ENCODE measurements at places on chromosomes 5 and 9.

- no peak for DNase-seq
Observed at GRCh38 chr9:21608200-21608599, 126.1 kb upstream of the IFNE start.

DNA sequence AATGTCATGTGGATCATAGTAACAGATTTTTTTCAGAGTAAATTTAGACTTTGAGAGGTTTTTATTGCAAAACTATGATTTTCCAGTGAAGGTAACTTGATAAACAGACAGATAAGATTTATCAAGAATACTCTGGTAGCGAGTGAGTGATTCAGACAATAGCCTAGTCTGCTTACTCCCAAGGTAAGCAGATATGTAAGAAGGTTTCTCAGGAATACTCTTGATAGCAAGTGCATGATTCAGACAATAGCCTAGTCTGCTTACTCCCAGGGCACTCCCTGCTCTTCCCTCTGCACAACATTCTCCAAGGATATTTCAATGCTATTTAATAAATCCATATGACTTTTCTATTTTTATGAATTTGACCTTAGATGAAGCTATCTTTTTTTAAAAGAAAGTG is 1881.5 kb downstream of the EFNA5 start:
- no peak for DNase-seq

- DNase-seq = no peak
Observed at GRCh38 chr5:151926188-151926587, 1.5 kb upstream of the GLRA1 start.

- DNase-seq = no peak
Observed at GRCh38 chr5:37478121-37478894, 99.2 kb downstream of the WDR70 start.

GRCh38 chr5:154858972-154859871 is 795 bp downstream of the CNOT8 start:
- DNase-seq = no peak

GRCh38 chr5:54996466-54996865 is 11.1 kb upstream of the ESM1 start:
- DNase-seq = no peak

- no peak for DNase-seq
Observed at GRCh38 chr5:6108981-6109825, 269.1 kb downstream of the MED10 start.

DNA sequence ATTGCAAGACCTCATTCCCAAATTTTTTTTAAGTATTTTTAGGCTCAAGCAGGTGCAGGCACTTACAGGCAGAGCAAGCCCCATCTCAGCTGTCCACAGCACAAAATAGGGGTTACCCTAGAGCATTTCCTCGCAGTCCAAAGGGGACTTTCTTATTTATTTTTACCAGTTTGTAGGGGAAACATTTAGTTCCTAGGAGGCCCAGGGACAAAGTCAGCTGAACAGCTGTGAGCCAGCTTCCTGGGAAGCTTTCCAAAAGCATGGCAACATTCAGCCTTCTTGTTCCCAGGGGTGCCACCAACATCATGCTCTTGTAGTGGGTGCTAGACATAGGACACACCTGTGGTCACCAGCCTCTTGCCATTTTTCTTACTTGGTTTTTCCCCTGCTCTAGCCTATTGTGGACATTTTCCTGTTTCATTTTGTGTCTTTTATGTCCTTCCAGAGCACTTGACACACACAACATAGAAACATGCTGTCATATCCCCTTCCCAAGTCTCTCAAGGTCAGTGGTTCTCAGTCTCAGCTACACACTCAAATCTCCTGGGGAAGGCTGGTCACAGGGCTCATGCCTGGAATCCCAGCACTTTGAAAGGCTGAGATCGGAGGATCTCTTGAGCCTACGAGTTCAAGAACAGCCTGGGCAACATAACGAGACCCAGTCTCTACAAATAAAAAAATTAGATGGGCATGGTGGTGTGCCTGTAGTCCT is 38.2 kb downstream of the HAVCR1 start:
- DNase-seq = no peak

DNA sequence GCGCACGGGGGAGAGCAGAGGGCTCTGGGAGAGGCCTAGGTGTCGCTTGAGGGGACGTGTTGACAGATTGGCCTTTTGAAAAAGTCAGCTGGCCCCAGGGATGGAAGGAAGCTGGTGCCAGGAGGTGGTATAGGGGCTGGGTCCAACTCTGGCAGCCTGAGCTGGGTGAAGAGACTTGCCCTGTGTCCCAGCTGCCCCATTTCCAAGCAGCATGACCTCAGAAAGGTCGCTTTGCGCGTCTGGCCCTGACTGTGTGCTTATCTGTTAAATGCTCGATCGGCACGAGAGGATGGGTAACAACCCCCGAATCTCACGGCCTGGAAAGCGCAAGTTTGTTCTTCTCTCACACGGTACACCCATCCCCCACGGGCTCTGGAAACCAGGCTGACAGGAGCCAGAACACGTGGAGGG is 31.2 kb upstream of the LAMC3 start:
- DNase-seq = no peak

DNA sequence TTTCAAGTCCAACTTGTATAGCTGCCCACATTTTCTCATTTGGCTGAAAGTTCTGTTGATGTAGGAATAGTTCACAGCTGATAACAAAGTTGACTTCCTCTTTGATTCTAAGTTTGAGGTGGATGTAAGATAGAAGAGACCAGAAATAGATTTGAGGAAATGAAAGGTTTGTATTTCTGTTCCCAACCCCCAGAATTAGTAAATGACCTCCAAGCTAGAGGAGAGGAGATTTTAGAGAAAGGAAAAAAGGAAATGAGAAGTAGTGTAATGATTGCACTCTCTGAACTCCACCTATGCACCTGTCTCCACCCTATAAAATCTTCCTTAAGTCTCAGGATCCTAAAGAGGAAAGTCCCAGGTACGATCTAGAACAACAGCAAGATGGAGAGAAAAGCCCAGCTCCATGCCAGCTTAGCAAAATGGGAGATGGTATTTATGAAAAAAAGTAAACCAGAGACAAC is 130.4 kb upstream of the POC5 start:
- DNase-seq = no peak

DNA sequence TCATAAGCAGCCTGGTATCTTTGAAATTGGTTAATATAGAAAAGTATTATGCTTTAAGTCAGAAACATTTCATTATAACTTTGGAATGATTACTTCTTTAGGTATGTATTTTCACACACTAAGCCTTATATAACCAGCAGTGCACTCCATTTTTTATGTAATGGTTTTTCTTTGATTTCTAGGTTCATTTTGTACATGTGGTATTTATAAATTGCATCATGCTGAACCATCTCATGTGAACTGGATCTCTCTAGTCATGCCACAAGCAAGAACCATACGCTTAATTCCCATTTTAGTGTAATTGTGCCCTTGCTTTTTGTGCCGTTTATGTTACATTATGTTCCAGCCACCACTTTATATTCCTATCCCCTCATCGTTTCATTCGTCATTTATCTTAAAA is 38.6 kb upstream of the SRP19 start:
- no peak for DNase-seq

GRCh38 chr5:109619021-109619460 is 70.7 kb upstream of the MAN2A1 start:
- no peak for DNase-seq

DNA sequence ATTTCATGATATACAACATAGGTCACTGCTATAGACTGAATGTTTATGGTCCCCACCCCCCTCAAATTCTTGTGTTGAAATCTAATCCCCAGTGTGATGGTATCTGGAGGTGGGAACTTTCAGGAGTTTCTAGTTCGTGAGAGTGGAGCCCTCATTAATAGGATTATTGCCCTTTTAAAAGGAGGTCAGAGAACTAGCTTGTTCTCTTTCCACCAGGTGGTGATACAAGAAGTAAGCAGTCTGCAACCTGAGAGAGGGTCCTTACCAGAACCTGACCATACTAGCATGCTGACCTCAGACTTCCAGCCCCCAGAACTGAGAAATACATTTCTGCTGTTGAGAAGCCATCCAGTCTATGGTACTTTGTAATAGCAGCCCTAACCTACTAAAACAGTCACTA is 33.3 kb downstream of the TMEM161B start:
- no peak for DNase-seq

- DNase-seq = no peak
Observed at GRCh38 chr9:105079457-105079856, 151.5 kb upstream of the ABCA1 start.

DNA sequence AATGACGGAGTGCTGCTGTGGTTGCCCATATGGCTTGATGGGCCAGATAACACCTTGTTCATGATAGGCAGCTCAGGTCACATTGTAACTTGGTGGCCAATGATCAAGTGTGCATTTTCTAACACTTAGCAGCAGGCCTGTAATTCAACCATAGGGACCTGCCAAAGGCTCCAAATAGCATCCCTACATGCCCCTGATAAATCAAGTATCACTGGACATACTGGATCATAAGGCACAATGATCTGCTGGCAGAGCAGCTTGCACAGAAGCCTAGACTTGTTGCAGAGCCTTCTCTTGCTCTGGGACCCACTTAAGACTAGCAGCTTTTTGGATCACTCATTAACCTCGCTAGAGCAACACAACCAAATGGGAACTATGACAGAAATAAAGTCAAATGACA is 46.0 kb upstream of the ISOC1 start:
- no peak for DNase-seq

DNA sequence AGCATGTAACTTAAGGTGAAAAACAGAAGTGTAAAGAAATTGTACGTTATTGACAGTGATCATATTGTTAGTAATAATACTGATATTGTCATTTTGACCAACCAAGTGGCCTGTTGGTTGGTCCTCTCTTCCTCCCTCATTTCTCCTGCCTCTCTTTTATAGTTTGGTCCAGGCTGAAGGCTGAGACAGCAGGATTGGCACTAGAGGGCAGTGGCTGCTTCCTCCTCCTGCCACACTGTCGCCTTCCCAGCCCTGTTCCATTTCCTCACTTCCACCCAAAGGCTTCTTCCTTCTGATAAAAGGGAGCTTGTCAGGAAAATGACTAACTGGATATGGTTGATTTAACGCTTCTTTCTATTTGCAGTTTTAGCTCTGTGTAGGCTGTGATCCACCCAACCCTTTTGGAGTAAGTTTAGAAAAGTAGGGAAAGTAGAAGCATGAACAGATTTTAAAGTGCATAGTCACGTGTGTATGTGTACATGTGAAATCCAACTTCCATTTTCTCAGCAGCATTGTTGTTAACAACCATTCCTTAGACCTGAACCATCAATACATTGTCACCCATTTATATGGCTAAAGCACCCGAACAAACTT is 35.6 kb downstream of the PTCD2 start:
- DNase-seq = no peak

- no peak for DNase-seq
Observed at GRCh38 chr5:165015547-165015946, 1510.1 kb downstream of the MAT2B start.

DNA sequence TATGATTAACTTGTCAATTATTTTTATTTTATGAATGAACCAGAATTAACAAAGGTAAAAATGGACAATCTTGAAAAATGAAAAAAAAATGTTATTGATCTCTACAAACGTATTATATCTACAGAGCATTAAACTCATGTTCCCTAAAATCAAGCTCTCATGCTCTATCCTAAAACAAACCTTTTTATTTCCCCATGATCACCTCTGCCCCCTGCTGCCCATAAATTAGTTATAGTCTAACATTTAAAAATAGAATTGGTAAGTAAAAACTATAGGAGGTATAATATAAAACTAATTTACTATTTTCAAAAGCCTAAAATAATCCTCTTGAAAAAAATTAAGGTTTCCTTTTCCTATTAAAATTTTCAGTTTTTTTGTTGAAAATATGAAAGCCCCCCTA is 168.0 kb upstream of the POU5F2 start:
- DNase-seq = no peak

DNA sequence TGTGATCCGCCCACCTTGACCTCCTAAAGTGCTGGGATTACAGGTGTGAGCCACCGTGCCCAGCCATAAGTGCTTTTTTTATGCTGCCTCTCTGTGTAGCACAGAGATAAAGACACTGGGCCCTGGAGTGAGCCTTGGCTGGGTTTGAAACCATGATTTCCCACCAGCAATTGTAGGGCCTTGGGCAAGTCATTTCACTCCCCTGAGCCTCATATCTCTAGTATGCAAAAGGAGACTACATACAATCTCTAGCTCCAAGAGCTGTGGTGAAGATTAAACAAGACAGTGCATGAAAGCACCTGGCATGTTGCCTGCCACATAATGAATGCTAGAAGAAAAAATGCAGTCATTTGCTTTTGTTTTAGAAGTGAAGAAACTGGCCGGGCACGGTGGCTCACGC is 3.9 kb downstream of the FABP6 start:
- no peak for DNase-seq

GRCh38 chr9:6605202-6605601 is 40.3 kb downstream of the GLDC start:
- DNase-seq = no peak

- DNase-seq = no peak
Observed at GRCh38 chr5:61748651-61749050, 416.6 kb downstream of the ZSWIM6 start.

DNA sequence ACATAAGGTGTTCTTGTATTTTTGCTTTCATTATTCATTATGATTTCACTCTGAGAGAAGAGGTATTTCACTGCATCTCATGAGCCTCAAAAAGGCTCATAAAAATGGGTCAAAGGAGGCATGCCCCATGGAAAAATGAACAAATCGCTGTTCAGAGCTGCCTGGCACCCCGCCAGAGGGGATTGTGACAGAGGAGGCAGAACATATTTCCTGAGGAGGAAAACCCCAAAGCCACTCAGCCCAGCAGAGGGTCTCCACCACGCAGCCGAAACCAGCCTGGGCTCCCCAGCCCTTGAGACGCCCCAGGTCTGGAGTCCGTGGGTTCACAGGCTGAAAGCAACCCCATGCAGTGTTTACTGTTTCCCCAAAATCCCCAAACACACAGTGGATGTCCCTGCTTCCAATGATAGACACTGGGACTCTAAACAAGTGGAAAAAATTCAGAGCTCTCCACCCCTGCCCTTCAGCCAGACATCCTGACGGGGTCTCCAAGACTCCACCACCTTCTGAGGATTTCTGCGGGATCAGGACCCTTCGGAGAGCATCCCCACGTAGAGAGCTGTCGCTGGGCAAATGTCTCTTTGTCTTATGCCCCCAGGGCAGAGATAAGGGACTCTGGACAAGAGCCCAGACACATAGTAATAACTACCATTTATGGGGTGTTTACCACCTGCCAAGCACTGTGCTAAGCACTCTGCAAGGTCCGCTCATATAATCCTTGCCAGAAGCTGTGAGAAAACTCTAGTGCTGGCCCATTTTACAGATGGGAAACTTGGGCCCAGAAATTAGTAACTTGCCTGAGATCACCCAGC is 122.3 kb downstream of the PAX5 start:
- DNase-seq = no peak

DNA sequence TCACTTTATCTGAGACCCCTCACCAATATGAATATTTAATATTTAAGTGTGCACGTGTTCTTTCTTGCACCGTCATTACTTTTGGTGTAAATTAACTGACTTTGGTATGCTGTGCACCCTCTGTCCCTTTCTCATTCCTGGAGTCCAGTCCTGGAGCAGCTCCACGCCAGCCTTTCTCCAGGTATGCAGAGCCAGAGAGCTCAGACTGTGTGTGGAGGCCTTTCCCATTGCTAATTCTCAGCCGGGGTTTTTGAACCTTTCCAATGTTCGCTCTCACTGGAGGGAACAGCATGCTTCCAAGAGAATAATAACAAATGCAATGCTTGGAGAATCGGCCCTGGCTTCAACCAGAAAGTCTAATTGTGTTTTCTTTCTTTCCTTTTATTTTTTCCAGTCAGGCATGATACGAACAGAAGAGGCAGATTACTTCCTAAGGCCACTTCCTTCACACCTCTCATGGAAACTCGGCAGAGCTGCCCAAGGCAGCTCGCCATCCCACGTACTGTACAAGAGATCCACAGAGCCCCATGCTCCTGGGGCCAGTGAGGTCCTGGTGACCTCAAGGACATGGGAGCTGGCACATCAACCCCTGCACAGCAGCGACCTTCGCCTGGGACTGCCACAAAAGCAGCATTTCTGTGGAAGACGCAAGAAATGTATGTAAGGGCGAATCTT is 41.7 kb downstream of the ADAMTS16 start:
- DNase-seq = no peak
